ENCODE measurements at places on chromosomes 6 and 20. TPM values are rescaled to one million over a fixed set of nuclear protein-coding genes. Genes with fewer than 3 reads are reported as not detected.

GRCh38 chr6:112310439-112311125 is 36.5 kb upstream of the RFPL4B start:
- DNase-seq, result no peak

- no peak for DNase-seq
Observed at GRCh38 chr6:53095716-53096115, 30.5 kb downstream of the FBXO9 start.

GRCh38 chr6:119171088-119171841 is 92.8 kb upstream of the FAM184A start:
- no peak for DNase-seq

GRCh38 chr20:49584418-49585382 is 16.8 kb upstream of the PTGIS start:
- DNase-seq, result peak; percentile 22

- DNase-seq, result no peak
Observed at GRCh38 chr6:49551866-49552129, 1.3 kb downstream of the C6orf141 start.

GSTA2 gene
- total RNA-seq, result not detected

PTCRA gene
- not detected for total RNA-seq

CST9L gene
- total RNA-seq, result not detected

C6orf58 gene
- total RNA-seq, result not detected

MEI4 gene
- total RNA-seq, result not detected

TGM3 gene
- not detected for total RNA-seq

C6orf15 gene
- not detected for total RNA-seq

All from Karpas-422 (cell line).